ENCODE measurements at places on chromosomes 4 and X. TPM values are rescaled to one million over a fixed set of nuclear protein-coding genes. Genes with fewer than 3 reads are reported as not detected.

TRPC5OS gene
- total RNA-seq = not detected

OTC gene
- not detected for total RNA-seq

CT45A2 gene
- total RNA-seq = not detected

ENPEP gene
- total RNA-seq = 0.12 TPM

SYNPO2 gene
- total RNA-seq = 7.0 TPM

PCDH10 gene
- total RNA-seq = 1.7 TPM

TEX13C gene
- not detected for total RNA-seq

PNMA5 gene
- total RNA-seq = not detected

PYURF gene
- total RNA-seq = 81.9 TPM

TRAM1L1 gene
- total RNA-seq = 4.6 TPM

SATL1 gene
- under 0.01 TPM for total RNA-seq

FGFR3 gene
- 0.25 TPM for total RNA-seq

UBA1 gene
- total RNA-seq = 170 TPM

TIGD2 gene
- 12.5 TPM for total RNA-seq

Data from uterine smooth muscle cell (primary cell).